NCI-H1417 treated with DMSO at 0.1 percent for 48 hours (cell line): ENCODE measurements at places on chromosomes 1 and 21.

DNA sequence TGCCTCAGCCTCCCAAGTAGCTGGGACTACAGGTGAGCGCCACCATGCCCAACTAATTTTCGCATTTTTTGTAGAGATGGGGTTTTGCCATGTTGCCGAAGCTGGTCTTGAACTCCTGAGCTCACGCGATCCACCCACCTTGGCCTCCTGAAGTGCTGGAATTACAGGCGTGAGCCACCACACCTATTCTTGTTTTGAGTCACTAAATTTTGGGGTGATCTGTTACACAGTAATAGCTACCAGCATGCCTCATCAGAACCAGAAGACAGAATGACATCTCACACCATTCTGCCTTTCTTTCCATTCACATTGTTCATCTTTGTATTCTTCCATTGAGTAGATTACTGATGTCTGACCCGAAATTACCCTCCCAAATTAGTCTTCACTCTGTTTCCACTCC, 9.1 kb downstream of the RHBDL2 start:
- DNase-seq = no peak

- DNase-seq = no peak
Measured at GRCh38 chr21:24514081-24514733, 1093.1 kb downstream of the MRPL39 start.

GRCh38 chr1:94805912-94806311, 14.2 kb upstream of the SLC44A3 start:
- DNase-seq = no peak

- DNase-seq = no peak
Measured at GRCh38 chr21:44840771-44841170, 22.9 kb upstream of the SUMO3 start.

DNA sequence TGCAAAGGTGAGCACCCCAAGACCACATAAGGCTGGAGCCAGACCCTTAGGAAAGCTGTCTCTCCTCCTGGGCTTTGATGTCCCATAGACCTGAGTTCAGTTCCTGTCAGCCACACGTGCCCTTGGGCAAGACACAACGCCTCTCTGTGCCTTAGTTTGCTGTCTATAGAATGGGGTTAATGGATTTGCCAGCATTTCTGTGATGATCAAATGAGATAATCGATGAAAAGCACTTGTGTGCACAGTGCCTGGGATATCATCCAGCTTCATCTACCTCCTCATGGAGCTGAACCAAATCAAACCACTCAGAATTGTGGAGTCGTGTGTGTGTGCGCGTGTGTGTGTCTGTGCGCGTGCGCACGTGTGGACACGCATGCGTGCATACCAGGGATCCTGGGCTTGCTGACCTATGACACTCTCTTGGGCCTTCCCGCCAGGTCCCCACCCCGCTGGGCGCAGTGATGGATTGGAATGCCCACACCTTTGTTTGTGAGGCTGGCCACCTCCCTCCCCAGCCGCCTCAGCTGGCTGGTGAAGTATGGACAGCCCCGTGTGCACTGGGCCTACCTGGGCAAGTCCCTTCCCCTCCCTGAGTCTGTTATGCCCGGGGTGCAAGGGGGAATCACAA, 5.2 kb downstream of the TTC22 start:
- DNase-seq = no peak

- no peak for DNase-seq
Measured at GRCh38 chr1:63774617-63775417, 1.0 kb downstream of the ROR1 start.

DNA sequence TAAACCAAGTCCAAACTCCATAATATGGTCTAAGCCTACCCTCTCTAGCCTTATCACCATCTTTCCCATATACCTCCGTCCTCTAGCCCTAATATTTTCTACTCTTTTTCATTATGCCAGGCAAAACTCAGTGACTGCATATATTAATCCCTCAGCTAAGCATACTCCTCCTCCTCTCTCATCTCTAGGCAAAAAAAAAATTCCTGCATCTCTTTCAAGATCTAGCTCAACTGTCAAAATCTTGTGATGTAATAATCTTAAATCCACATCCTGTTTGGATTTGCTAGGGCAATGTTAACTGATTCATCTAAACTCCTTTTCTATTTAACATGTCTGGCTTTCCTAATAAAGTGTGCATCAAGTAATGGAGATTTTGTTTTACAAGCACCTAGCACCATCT, 20.4 kb downstream of the PRPF38A start:
- DNase-seq = no peak

GRCh38 chr1:161480381-161481035, 24.7 kb upstream of the FCGR2A start:
- no peak for DNase-seq

DNA sequence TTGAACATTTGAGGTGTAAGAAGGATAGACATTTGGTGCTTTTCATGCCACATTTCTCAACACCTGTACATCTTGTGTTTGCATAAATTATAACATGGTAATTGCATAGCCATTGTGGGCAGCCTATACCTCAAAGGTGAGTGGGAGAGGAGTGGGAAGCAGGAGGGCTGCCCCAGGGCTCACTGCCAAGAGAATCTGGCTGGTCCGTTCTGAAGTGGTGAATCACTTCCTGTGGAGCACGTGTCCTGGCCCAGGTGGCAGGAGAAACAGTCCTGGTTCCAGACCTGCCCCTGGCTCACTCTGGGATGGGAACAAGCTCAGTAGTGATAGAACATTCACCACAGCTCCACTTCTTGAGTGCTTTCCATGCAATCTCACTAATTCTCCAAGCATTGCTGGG, 11.6 kb upstream of the OLFML2B start:
- DNase-seq = no peak

DNA sequence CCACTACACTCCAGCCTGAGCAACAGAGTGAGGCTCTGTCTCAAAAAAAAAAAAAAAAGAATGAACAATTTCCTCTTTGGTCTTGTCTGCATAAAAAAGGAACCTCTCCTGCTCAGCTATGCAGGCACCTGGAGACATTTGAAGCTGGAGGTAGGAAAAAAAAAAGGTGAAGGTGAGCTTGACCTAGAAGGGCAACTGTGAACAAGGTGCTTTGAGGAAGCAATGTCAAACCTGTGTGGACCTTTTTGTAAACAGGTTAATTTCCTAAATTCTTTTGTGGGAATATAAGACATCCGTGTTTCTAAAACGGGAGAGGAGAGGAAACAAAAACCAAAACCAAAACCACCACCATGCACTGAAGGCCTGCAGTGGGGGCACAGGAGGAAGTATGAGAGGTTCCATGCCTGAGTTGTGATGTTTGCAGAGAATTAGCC, 77.5 kb downstream of the SLC45A1 start:
- no peak for DNase-seq
